ENCODE measurements at places on chromosomes 5 and 9.

- DNase-seq, result no peak
These were observed 190.4 kb downstream of the EPB41L4A start for GRCh38 chr5:112228667-112229066.

DNA sequence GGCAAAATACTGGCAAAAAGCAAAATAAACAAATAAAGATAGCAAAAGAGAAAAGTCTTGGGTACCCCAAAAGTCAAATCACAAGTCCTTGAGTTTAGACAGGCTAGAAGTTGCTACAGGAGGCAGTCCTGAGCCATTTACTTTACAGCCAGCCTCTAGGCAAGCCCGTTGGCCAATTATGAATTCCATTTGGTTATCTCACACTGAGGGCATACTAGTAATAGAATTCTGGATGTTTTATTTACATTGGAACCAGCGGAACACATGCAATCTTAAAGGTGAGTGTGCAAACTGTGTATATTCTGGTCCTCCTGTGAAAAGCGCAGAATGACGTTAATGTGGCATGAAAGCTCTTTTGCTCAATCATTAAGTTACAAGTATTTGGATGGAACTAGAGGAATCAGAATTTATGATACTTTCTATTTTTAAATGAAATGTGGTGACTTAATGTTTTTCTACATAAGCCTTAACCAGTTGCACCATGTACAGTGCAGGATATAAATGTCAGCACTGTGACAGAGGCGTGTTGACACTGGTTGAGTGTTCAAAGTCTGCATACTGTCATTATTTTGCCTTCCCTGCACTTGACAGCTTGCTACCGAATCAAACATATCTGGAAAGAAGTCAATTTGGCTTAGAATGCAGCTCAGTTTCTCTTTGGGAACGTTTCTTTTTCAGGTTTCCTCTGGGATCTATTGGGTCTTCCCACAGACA is 7.9 kb downstream of the GDNF start:
- DNase-seq, result no peak

GRCh38 chr5:88029011-88029410 is 239.6 kb downstream of the TMEM161B start:
- DNase-seq, result no peak

DNA sequence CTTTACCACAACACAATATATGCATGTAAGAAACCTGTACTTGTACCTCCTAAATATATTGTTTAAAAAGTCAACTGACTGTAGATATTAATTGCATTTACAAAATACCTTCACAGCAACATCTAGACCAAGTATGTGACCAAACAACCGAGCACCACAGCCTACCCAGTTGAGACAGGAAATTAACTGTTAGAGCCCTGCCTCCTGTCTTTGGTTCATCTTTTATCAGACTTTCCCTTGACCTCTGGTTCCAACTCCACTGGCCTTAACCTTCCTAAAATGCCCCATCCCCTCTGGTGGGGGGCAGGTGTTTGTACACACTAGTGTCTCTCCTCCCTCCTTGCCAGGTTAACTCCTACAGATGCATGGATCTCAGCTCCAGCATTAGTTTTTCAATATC is 155.0 kb upstream of the PANK3 start:
- no peak for DNase-seq

DNA sequence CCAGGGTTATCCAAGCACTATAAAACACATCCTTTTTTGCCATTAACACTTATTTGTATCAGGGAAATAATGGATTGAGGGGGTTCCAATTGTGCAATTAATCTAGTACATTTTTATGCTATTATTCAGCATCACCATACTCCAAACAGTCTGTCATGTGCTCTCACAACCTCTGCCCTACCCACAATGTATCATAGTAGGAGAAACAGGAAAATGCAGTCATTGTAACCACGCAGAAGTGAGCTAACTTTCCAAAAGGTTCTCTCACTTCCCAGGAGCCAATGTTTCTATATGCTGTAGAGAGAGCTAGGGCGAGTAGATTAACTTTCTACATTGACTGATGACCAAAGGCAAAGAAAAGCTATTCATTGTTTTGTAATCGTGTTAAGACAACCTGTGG is 29.8 kb downstream of the DAB2 start:
- no peak for DNase-seq

DNA sequence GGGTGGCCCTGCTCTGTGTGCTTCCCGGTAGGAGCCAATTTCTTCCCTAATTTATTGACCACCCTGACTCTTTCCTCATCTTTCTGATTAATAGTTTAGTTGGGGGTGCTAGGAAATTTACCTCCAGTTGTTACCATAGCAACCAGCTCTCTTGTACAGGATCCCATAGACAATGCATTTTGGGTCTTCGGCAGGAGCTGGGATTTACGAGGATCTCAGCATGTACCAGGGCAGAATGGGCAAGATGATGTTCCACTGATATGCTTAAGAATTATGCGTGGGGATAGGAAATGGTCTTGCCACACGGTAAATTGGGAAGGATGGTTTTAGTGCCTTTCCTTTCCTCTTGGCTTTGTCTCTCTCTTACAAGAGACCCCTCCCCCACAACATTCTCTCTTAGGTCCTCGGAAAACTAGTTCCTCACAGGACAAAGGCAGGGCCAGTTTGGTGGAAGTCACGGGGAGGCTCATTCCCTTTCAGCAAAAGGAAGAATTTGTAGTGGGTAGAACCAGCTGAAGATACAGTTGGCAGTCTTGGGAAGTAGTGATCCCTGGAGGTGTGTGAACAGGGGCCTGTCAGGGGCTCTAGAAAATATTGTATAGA is 133.4 kb upstream of the SHB start:
- DNase-seq, result no peak

DNA sequence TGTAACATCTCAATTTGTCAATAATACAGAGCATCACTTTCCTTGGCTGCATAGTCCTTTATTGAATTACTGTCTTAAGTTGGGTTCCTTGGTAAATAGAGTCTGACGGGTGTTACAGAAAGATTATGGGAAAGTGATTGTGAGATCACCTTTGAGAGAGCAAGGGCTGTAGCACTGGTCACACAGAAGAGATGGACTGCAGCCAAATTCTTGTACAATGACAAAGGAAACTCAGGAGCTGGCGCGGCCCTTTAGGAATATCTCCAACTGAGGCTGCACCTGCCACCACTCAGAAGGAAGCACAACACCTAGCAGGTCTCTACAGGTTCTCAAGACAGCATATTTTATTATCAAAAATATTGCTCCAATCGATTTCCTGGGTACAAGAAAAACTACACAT is 350.0 kb upstream of the ISL1 start:
- no peak for DNase-seq

- no peak for DNase-seq
These were observed at the start of gene ADGRD2 for GRCh38 chr9:124450241-124450924. Gene ADGRD2, plus strand, starts transcription at chr9:124450451. Its CDS starts 1,216 bp downstream, at chr9:124451667.

DNA sequence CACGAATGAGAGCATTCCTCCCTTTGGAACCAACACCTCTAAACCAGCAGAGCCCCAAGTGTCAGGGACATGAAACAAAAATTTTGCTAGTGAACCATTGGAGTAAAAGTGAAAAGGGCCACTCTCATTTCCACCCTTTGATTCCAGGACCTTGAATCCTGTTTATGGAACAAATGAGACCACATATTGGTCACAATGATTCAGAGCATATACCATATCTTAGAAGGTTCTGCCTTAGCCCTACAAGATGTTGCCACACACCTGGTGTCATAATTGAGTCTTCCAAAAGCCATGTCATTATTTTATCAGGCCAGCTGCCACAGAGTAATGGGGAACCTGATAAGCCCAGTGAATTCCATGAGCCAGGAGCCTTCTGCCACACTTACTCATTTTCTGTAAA is 66.3 kb upstream of the ZBTB43 start:
- no peak for DNase-seq

DNA sequence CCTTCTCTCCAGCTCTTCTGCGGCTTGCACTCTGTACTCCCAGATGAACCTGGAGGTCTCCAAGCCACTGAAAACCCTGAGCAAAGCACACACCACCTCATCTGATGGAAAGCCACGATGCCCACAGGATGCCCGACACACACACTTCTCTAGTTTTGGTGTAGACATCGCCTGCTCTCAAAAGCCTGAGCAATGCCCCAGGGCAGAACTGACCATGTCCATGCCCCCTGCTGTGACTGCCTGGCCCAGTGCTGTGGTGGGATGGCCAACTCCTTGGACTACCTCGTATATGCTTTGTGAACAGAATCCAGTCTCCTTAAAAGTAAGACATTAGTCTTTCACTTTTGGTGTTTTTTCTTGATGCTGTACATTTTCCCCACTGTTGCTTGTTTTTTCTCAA is 81.2 kb downstream of the SPTLC1 start:
- DNase-seq, result no peak

DNA sequence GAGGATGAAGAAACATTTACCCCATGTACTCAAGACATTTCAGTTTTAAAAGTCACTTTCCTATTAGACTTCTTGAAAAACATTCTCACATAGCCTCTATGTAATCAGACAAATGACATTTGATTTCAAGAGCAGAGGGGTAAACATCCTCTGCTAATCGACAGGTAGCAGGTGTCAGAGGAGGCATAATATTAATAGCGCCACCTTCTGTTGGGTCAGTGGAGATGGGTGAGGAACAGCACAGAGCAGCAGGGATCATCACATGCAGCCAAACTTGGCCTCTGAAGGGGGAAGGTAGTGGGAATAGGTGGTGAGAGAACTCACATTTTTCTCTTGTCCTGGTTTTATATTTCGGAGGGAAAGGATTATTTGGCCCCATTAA is 3.3 kb upstream of the LSM11 start:
- DNase-seq, result no peak

GRCh38 chr5:82540301-82540700 is 262.1 kb upstream of the RPS23 start:
- DNase-seq, result no peak

GRCh38 chr5:135038205-135038812 is 4.3 kb upstream of the PITX1 start:
- no peak for DNase-seq

GRCh38 chr9:87957839-87958238 is 16.5 kb downstream of the CDK20 start:
- no peak for DNase-seq

GRCh38 chr5:31066655-31067328 is 126.7 kb upstream of the CDH6 start:
- DNase-seq, result no peak

DNA sequence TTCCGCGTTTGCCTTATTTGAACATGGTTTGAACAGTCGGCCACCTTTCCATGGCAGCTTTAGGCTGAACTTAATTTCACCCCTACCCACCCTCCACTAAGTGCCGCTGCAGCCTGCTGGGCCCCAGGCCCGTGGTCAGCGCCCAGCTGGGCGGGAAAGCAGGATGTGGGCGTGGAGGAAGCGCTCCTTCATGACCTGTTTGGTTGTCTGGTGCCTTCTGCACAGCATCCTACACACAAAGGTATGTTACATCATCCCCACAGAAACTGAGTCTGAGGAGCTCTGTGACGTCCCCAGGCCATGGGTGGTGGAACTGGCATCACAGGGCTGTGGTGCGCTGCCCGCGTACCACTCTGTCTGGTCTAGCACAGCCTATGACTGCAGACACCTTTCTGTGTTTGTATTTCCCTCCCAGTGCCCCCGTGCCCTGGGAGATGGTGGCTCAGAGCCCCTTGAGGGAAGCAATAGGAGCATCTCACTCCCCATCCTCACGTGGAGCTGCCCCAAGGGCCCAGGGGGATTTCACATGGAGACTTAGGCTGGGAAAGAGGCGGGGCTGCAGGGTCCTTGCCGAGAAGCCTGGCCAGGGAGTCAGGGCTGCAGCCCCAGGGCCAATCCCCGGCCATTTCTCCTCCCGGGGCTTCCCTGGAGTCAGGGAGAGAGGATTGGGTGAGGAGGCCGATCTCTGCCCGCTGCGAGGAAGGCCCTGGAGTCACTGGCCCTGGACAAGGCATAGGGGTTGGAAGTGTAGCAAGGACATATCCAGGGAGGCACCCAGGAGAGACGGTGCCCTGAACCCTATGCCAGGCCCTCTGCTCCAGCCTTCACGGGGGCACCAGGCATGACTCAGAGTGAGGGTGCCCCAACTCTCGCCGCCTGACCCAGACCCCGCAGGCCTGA is 37.5 kb upstream of the SUSD3 start:
- no peak for DNase-seq

GRCh38 chr5:10453545-10453944 is 11.9 kb downstream of the ROPN1L start:
- DNase-seq, result no peak

DNA sequence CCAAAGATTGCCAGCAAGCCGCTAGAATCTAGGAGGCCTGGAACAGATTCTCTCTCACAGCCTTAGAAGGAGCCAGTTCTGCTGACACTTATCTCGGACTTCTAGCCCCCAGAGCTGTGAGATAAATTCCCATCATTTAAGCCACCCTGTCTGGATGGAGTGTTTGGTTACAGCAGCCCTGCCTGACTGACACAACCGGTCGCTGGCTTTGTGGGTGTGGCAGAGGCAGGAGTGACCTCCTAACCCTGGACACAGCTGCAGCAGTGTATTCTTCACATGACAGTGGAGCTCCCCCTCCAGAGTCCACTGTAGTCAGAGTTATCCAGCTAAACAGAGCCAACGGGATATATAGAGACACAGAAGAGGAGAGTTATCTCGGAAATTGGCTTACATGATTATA is 21.2 kb upstream of the IL17B start:
- no peak for DNase-seq

- DNase-seq, result no peak
These were observed 314.4 kb downstream of the GADD45G start for GRCh38 chr9:89919171-89919681.

GRCh38 chr5:36720688-36721087 is 114.3 kb downstream of the SLC1A3 start:
- no peak for DNase-seq

DNA sequence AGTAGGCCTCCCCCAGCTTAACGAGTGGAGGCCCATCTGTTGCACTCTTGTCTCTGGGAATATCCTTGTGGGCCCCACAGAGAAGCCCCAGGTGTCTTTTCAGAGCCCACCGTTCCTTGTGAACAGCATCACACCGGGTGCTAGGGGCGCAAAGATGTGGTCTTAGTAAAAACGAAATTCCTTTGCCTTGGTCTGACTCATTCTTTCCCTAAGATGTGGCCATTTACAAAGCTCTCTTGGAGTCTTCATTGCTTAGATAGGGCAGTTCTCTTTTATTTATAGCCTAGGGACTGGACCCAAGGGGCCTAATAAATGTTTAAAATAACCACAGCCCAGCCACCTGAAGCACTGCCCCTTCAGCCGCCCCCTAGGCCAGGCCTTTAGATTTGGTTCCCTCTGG is 52.8 kb upstream of the RPL26L1 start:
- no peak for DNase-seq

Data from stimulated activated CD8-positive, alpha-beta memory T cell treated with anti-CD3 and anti-CD28 coated beads, Interleukin-4, amount 100 ng/mL, for 1 hour (primary cell).